ENCODE measurements at places on chromosomes 2 and 18.
A peak's percentile ranks its signal among the peaks of the same experiment; 100 is the strongest.

DNA sequence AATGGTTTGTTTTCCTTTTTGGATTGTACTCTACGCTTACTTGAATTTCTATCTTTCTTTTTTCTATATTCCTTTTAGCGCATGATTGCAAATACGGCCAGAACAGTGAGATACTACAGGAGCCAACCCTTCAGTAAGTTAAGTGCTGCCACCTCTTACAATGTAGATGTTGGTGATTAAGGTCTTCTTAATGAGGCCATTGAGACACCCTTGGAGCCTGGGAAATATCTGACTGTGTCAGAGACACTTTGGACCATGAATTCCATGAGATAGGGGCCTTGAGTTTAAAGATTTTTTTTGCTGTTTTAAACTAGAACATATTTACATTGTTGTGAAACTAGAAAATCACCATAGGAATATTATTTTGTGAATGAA is 27.1 kb upstream of the MAP3K20 start:
- no peak for DNase-seq

DNA sequence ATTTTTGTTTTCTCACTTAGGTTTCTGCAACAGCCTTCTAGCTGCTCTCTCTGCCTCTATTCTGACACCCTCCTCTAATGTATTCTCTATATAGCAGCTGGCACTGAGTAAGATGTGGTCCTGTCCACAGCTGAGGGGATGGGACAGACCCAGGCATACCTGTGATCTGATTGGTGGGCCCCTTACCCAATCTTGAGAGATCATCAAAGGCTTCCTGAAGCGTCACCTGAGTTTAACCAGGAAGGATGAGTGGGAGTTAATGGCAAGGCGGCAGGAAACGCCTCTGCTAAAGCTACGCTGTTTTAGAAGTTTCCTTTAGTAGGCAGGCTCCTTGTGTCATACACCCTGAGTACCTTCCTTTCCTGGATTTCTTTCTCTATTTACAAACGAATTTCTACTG is 5.7 kb upstream of the TET3 start:
- DNase-seq: no peak

- no peak for DNase-seq
These were observed 12.2 kb upstream of the TNP1 start for GRCh38 chr2:216872040-216872439.

GRCh38 chr2:240182001-240182400 is 41.5 kb upstream of the OTOS start:
- no peak for DNase-seq

DNA sequence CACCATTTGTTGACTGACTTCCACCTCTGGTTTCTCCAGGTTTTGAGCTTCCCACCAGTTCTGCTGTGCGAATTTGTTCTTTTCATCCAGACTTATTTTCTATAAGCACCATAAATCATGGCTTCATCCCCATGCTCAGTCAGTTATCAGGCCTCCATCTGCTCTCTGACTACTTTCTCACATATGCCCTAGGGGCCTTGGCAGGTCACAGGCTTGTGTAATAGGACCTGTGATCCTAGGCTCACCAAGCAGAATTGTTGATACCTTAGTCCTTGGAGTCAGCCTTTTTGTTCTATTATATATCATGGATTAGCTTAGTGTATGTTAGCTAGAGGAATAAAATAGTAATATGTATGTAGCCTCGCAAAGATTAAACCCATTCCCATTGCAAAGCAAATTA is 284.2 kb upstream of the TANK start:
- DNase-seq: no peak

GRCh38 chr2:200158647-200159356 is 147.7 kb upstream of the SPATS2L start:
- DNase-seq: peak; percentile 24

- no peak for DNase-seq
These were observed 177.9 kb downstream of the CYRIA start for GRCh38 chr2:16487686-16488085.

DNA sequence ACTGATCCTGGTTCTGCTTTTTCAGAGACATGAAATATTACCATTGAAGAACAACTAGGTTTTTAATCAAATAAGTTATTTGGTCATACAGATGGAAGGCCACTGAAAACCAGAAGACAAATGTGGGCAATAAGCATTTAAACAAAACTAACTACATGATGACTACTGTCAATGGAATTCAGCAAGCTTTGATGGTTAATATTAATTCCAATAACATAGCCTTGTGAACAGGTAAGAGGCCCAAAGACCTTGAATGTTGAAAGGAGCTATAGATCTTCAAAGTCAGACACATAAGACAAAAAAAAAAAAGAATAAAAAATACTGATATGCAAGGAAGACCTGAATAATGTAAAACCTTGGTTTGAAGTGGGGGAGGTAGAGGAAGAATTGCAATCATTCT is 1955.6 kb upstream of the CELF4 start:
- no peak for DNase-seq

GRCh38 chr2:234003972-234004617 is 46.4 kb upstream of the SPP2 start:
- peak; percentile 44 for DNase-seq

GRCh38 chr2:189723192-189723591 is 39.4 kb downstream of the OSGEPL1 start:
- DNase-seq: no peak

GRCh38 chr18:23266717-23267446 is 131.6 kb downstream of the CABLES1 start:
- no peak for DNase-seq

GRCh38 chr2:179574061-179574519 is 287.3 kb downstream of the ZNF385B start:
- DNase-seq: peak; percentile 14

DNA sequence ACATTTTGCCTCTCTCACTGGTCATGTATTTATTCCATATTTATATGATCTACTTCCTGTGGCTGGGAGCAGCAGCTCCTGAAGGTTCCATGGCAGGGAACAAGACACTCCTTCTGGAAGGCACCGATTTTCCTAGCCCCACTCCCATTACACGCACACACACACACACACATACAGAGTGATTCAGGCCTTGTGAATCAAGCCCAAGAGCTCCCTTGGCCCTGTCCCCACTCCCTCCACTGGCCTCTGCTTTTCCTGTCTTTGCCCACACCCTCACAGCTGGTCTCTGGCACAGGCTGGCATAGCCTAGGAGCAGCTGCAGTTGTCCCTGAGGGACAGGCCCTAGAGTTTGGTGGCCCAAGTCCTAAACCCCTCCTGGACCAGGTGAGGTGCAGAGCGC is 201.7 kb downstream of the NAPG start:
- DNase-seq: no peak

GRCh38 chr18:73717570-73717969 is 430.1 kb downstream of the FBXO15 start:
- DNase-seq: no peak

- no peak for DNase-seq
These were observed 165.3 kb upstream of the SYT4 start for GRCh38 chr18:43442571-43442970.

DNA sequence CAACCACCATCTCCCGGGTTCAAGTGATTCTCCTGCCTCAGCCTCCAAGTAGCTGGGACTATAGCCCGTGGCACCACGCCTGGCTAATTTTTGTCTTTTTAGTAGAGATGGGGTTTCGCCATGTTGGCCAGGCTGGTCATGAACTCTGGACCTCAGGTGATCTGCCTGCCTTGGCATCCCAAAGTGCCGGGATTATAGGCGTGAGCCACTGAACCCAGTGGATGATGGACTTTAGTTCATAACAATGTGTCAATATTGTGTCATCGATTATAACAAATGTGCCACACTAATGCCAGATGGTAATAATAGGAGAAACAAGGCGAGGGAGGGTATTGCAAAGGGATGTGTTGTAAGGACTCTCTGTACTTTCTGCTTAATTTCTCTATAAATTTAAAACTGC is 216.6 kb downstream of the ZBTB7C start:
- DNase-seq: no peak

DNA sequence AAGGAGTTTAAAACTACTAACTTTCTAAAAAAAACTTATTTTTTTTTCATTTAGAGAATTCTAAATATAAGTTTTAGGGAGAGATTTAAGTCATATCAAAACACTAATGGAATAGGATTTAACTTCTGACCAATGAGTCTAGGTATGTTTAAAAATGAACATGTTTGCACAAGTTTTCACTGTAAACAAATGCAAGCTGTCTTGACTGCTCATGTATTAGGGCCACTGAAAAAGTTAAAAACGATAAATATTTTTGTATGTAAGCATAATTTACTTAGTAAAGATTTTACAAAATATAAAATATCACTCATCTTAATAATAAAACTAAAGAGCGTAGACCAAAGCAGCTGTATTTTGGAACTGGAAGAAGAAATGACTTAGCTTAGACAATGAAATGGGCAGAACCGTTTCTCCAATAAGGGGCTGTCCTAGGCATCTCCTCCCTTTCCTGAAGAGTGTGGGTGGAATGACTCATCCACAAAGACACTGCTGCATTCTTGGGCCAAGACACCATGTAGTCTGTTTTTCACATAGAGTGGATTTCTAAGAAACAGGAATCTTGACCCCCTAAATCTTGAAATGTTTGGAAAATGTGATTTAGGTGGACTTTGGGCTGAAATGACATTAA is 118.8 kb downstream of the MEP1B start:
- DNase-seq: no peak

- DNase-seq: no peak
These were observed 640 bp downstream of the SPTBN1 start for GRCh38 chr2:54456612-54457322.

- no peak for DNase-seq
These were observed 1098.0 kb upstream of the DDX18 start for GRCh38 chr2:116716444-116716843.

DNA sequence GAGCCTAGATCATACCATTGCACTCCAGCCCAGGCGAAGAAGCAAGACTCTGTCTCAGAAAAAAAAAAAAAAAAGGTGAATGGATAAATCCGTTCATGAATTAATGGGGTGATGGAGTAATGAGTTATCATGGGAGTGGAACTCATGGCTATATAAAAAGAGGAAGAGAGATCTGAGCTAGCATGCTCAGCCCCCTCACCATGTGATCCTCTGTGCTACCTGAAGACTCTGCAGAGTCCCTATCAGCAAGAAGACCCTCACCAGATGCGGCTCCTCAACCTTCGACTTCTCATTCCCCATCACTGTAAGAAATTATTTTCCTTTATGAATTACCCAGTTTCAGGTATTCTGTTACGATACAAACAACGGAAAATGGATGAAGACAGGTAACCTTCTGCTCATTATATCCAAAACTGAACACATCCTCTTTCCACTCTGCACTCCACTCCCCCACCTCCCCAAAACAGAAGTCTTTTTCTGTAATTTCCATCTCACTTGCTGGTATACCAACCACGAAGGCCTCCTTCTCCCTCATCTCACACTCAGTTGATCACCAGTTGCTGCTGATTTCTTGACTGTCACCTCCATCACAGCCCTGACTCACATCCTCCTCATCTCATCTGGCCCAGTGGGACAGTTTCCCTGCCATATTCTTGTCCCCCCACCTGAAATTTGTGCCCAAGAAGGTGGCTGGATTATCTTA is 8.8 kb downstream of the RETREG2 start:
- DNase-seq: no peak

DNA sequence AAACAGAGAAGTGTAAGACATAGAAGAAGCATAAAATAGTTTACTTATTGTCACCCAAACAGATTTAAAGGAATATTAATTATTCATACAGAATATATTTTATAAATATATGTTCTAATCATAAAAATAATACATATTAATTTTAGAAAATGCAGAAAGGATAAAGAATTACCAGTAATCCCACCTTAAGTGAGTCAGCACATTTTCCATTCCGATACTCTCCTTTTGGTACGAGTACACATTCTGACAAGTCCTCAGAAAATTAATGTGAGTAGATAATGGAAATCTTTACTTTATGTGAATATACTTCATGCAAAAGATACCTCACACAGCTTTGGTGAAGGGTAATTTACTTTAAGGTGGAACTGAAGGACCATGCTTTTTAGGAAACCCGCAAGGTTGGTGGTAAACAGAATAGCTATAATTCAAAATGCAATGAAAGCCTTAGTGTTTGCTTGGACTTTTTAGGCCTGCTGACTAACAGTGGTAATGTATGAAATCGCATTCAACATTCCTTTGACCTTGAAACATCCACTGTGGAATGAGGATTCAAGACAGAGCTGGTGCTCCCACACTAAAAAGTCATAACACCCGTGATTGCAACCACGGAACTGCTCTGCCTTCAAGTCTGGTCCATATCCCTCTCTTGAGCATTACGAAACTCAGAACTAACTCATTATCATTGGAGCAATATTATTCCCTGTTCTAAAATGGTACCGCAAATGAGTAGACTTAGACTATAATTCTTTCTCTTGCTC is 28.1 kb upstream of the HTR2B start:
- no peak for DNase-seq

DNA sequence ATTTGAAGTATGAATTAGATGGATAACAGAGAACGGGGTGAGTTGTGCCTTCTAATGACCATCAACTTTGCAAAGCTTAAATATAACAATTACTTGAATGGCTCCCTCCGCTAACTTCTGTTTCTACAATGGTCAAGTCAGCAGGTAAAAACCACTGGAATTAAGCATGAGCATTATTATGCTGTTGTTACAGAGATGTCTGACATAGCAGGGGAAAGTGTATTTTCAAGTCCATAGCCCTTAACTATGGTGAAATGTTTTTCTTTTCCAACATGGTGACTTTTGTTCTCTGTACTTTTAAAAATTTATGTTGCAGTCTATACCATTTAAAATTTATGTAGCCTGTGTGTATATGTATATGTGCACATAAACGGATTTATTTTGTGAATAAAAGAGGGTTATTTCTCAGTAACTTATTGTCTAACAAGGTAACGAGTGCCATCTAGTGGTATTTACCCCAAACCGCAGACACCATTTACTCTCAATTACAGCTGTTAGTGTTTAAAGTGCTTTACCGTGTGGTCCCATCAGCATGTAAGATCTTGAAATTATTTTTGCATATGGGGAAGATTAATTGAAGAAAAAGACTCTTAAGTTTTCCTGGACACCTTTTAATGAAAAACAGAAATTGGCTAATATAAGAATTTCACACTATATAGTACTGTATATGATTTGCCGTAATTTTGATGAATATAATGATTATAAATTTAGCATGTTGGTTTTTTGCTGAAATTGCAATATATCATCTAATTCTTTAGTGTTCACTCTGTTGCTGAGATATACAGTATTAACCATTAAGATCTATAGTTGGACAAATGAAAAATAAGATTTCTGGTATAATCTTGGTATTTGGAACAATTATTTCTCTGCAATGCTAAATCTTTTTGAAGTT is 78.2 kb downstream of the UBE2E3 start:
- DNase-seq: no peak

DNA sequence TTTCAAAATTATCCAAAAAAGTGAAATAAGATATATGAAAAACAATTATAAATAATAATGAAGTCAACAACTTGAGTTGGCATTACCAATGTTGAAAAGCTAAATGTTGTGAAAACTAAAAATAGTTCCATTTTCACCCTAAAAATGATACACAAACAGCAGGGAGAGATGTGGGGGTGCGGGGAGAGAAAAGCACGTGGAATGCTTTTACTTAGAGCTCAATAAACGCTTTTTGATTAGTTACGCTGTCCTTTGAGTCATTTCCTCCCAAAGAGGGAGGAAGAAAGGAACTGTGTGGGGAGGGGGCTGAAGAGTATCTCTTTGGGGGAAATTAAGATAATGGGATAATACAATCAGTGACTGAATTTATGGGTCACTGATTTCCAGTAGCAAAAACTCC is 29.2 kb downstream of the ZNF521 start:
- DNase-seq: no peak

GRCh38 chr2:114821055-114821454 is 378.6 kb downstream of the DPP10 start:
- DNase-seq: no peak

GRCh38 chr2:241081643-241082340 is 20.3 kb downstream of the MTERF4 start:
- no peak for DNase-seq

All from SK-N-MC (cell line).